DMS53 (cell line): ENCODE measurements at places on chromosomes 5 and 9.

GRCh38 chr5:139652788-139653241 is 4.7 kb downstream of the CXXC5 start:
- no peak for DNase-seq

- no peak for DNase-seq
These were observed 182.5 kb downstream of the TMEM167A start for GRCh38 chr5:82894716-82895115.

DNA sequence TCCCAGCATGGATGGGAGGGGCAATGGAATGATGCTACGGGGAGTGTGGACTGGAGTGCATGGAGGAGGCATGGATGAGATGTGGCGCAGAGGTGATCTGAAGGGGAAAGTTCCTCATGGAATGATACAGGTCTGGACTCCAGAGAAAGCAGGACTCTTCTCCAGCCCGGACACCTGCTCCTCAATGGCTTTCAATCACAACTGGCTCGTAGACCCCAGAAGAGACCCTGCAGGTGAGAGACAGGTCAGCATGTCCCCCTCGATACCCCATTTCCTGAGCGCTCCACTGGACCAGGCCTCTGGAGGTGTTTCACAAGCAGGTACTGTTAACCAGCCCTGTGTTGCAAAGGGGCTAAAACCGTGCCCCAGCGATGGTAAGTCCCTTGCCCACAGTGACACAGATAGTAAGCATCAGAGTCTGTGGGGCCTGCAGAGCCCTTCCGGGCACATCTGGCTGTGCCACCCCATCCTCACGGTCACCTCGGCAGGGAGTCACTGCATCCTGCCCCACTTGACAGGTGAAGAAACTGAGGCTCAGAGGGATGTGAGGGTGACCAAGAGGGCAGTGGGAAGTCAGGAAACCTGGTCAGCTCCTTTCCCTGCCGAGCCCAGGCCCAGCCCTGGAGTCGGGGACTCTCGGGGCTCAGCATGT is 5.5 kb upstream of the DPM2 start:
- no peak for DNase-seq

GRCh38 chr5:141783947-141784296 is 94.3 kb downstream of the PCDH1 start:
- DNase-seq, result peak; percentile 41

GRCh38 chr9:69590266-69590665 is 81.9 kb downstream of the APBA1 start:
- no peak for DNase-seq

- no peak for DNase-seq
These were observed 3.1 kb upstream of the CAMLG start for GRCh38 chr5:134735243-134735642.

DNA sequence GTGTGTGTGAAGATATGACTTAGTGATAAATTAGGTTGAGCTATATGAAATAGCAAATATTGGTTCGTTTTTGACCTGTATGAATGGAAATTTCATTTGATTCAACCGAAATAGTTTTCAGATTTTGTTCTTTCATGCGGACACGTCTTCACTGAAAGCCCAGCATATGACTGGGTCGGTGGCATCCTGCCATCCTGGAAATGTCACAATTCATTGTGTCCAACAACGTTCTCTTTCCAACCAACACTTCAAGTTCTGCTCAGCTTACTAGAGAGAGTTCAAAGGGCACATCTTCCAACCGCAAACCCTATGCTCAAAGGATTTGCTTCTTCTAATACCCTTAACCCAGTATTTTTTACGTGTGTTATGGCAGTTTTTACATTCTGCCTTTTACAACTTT is 252.5 kb downstream of the NTRK2 start:
- no peak for DNase-seq

DNA sequence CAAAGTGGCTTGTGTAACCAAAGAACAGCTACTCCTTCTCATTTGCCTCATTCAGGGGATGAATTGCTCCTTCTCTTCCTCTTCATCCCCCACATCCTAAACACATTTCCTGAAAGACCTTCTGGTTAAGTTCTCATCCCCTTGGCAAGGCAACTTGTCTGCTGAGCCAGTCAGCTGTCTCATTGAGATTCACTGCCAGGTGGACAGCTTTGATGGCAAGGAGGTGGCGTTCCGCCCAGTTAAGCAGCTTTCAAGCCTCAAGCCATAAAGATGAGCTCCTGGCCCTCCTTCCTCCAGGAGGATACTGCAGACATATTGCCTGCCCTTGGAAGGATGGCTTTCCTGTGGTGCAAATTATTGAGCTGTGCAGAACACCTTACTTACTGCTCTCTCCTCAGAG is 448.6 kb upstream of the MPDZ start:
- no peak for DNase-seq

DNA sequence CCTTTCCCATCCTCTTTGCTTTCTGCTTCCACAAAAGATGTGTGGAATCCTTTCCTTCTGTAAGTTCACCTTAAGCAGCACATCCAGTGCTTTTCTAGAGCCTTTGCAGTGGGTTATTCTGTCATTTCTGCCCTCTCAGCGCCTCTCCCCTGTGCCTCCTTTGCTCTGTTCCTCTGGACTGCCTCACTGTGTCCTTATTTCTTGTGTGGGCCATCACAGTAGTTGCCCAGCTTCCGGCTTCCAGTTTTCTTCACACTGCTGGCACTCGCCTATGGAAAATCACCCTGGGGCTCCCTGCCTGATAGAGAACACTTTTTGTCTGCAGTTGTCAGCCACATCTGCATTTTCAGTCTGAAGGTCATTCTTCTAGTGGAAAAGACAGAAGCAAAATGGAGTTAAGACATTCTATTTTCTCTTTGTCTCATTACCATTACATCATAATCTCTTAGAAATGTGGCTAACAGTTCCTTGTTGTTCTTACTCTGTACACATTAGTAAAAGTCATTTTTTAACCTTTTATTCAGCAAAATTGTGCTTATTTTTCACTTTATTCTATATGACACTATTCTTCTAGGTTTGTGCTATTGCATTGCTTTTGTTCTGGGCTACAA is 64.1 kb upstream of the ZNF608 start:
- no peak for DNase-seq

DNA sequence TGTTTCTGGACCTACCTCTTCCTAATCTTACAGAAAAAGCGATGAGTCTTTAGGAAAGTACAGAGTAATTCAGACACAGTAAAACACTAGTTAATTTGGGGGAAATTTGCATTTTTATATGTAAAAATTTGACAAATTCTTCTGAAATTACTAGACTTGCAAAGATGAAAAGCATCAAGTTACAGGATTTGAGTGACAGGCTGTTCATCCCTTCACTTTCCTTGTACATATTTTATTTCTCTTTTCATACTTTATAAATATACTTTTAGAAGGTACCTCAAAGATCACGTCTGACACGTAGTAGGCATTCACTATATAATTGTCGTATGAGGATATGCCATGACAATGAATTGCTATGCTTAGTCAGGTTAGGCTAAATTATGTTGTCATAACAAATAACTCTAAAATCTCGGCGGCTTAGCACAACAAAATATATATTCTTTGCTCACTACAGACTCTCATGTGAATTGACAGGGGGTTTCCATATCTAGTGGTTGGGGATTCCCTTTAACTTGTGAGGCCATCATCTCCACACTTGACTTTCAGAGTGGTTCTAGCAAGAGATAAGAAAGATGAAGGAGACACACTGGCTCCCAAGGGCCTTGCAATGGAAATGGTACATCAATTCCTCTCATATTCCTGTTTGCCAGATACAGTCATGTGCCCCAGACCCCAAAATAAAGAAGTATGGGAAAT is 154.1 kb upstream of the TUT7 start:
- no peak for DNase-seq

DNA sequence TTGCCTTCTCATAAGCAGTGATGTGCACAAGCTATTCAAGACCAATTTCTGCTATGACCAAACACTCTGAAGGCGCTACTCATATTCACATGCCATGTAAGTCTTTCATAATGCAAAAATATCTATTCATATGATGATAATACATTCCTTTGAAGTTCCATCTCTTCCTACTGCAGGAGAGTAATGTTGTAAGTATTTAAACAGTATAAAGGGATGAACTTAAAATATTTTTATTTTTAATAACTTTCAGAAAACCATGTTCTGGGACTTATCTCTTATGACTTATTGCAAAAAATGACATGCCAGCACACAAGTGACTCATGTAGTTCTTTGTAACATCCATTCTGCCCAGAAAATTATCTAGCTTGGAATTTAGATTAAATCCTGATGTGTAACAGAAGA is 376.4 kb downstream of the KCTD16 start:
- no peak for DNase-seq

DNA sequence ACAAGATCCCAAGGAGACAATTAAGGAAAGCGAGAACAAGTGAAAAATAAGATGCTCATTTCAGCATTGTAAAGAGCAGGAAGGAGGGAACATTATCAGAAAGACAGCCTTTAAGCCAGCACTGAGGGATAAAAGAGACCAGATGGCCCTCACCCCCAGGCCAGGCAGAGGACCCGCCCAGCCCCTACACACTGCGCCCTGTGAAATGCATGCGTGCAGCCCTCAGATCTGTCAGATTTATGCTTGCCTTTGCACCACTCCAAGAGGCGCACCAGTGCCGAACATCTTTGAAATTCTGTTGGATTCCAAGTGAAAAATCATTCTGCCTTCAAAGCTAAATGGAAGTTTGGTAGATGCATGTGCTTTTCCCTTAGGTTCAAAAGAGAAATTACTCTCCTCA is 378.0 kb downstream of the MLLT3 start:
- no peak for DNase-seq

DNA sequence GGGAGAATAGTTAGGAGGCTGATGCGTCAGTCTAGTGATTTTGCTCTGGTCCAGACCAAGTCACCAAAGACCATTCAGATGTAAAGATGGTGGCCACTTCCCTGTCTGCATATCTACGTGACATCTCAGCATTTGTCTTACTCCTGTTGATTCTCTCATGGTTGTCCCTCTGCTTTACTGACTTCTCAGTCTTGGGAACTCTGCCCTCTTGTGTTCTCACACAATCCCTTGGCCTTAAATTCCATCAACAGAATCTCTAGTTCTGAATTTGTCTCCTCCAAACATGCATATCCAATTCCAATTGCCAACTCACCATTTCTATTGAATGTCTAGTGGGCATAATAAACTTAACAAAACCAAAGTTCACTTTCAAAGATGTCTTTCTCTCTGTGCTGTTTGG is 147.8 kb downstream of the SLC24A2 start:
- DNase-seq, result peak; percentile 5

- DNase-seq, result no peak
These were observed 23.9 kb downstream of the PIK3R1 start for GRCh38 chr5:68239487-68239886.

DNA sequence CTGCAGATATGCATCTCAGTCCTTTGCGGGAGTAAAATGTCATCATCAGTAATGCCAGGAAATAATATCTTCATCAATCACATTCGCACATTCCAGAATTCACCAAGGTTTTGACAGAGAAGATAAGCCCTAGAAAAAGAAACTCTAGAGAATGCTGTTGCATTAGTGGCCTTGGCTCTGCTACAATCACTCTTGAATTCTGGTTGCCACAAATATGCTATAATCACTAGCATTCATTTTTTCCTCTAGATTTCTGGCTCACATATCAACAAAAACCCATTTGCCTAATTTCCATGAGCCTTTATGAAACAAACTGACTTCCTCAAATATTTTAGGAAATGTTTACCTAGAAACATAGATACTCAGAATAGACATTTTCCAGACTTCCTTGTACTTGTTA is 653.4 kb downstream of the ANXA1 start:
- DNase-seq, result no peak

DNA sequence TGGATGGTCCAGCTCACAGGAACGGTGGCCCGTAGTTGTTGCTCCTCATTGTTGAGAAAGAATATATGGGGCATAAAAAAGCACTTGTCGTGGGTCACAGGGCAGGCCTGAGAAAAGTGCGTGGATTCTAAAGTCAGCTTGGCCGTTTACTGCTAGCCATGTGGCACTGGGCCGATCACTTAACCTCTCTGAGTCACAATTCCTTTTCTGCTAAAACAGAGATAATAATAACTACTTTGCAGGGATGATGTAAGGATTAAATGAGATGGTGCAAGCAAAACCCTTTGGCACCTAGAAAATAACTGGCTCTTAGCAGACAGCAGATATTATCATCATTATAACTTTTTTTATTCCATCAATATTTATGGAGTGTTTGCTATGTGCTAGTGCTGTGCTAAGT is 579.7 kb downstream of the CCDC171 start:
- no peak for DNase-seq

- peak; percentile 51 for DNase-seq
These were observed 589 bp downstream of the CKS2 start for GRCh38 chr9:89311346-89312221.

GRCh38 chr5:16826379-16827125 is 109.5 kb downstream of the MYO10 start:
- DNase-seq, result no peak
